ENCODE measurements at places on chromosomes 1 and 21.

GRCh38 chr1:185568155-185569123, 165.8 kb upstream of the HMCN1 start:
- no peak for DNase-seq

DNA sequence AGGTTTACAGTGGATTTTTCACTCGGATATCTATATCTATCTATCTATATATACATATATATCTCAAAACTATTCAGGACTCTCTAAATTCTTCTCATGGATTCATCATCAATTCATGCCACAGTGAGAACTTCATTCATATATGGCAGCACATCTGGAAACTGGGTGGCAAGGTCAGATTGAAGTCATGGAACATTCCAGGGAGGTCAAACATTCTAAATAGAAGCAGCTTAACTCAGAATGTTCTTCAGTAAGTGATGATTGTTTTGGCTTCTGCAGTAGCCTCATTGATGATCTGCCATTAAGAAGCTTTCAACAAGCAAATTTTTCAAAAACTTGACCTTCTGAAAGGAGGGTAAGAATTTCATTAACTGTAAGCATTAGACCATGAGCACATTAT, 46.9 kb upstream of the ADAMTS1 start:
- no peak for DNase-seq

DNA sequence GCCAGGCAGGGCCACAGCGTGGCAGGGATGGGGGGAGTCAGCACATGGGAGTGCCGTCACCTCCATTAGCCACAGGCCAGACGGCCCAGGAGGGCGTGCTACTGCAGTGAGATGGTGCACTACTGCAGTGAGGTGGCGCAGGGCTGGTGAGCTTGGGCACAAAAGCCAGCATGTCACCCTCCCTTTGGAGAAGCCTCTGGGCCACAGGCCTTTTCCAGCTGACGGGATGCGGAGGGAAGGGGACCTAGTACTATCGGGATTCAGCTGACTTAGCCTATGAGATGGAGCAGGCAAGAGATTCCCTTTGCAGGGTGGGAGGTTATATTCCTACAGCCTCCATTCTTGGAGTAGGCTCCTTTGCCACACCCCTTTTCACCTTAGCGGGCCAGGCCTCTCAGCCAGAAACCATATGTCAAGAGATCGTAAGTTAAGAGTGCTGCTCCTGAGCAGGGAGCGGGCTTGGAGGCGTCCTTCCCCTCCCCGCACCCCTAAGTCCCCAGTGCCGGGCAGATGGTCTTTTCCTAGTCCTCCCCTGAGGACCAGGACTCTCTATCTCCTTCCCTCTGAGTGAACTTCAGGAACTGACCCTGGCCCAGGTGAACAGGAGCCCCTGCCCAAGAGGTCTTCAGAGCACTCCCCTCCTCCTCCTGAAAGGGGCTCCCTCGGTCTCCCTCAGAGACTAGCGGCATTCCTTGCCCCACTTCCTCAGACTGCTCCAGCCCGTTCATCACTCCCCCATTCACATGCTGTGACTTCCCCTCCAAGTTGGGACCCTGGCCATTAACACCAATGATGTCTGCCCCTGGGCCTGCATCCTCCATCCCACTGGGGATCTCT, 8.2 kb downstream of the NES start:
- no peak for DNase-seq

DNA sequence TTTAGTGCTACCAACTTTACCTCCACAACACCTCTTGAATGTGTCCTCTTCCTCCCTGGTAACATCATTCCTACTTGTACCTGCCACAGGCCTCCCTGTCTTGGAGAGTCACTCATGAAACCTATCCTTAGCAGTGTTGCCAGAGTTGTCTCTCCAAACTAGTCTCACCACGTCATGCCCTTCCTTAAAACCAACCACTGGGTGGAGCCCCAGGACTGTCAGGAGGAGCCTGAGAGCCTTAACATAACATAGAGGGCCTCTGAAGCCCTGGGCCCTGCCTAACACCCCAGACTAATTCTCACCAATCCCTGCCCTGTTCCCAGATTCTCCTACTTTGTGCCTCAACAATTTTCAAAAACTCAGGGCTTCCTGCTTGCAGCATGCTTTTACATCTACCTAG, 65.3 kb downstream of the ZNF697 start:
- DNase-seq, result no peak

GRCh38 chr1:55213885-55214211, 1.3 kb downstream of the USP24 start:
- DNase-seq, result no peak

DNA sequence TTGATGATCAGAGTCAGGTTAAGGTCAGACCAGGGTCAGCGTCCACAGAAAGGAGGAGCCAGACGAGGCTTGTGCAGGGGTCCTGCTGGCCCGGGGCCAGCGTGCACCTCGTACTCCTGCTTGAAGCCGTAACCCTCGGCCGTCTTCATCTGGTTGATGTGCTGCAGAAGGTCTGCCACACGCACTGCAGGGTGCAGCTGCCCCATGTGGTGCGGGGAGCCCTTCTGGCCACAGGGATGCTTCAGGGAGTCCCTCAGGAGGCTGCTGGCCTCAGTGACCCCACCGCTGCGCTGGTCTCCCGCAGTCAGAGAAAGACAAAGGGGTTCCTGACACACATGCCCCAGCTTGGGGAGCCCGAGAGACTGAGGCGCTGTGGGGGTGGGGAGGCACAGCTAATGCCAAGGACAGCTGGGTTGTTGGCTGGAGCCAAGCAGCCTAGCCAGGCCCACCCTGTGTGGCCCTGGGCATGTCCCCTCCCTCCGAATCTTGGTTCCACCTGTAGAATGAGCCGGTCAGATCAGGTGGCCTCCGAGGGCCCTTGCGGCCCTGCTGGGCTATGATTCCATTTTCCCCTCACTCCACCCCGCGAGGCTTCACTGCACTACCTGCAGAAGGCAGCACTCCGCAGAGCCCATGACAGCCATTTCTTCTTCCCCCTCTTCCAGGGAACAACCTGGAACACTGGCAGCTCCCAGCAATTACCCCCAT, 251.9 kb downstream of the PTPRU start:
- DNase-seq, result no peak

DNA sequence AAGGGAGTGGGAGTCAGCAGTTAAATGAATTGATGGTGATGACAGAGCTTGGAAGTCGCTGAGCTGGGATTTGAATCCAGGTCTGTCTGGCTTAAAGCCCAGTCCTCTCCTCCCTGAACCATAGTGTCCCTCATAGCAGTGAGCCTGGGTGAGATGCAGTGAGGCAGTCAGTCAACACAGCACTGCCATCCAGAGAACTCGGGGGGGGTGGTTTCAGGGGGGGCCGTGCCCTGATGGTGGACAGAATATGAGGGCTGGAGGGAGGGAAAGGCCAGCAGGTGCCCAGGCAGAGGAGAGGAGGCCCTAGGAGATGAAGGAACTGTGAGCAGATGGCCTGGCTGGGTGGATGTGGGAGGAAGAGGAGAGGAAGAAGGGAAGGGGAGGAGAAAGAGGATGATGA, 405.6 kb downstream of the PTPRU start:
- no peak for DNase-seq

DNA sequence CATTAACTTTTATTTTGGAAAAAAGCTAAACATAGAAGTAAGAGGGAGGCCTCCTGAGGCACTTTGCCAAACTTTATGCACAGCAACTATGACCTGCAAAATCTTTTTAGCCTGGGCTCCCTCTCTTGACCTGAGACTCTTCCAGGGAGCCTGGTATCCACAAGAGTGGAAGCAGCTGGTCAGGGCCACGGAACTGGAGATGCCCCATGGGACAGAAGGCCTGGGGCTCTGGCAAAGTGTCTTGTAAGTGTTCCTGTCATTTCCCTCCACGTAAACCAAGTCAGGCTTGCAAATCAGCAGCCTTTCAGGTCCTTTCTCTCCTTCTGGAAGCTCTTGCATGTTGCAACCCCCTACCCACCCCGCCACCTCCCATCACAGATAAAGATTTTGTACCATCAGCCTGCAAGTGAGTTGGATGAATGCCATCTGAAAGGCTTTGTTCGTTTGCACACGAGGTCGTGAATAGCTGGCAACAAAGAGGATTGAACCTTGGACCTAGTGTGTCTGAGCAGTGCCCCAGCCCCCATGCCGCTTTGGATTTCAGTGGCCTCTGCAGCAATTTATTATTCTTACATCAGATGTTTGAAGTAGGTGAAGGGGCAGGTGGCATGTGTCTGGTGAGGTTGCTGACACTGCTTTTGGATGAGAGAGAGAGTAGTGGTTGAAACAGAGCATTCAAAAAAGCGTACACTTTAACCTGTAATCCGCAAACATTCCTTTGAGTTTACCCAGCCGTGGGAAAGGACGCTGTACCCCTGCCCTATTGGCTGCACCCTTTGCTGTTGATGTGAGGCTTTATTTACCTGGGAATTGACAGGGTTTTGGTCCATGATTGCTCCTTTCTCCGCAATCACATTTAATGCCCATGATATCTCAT, 91.6 kb downstream of the GALNT2 start:
- no peak for DNase-seq

GRCh38 chr1:46131712-46132528, 509 bp downstream of the PIK3R3 start:
- no peak for DNase-seq

GRCh38 chr1:5109633-5110032, 455.2 kb downstream of the AJAP1 start:
- DNase-seq, result no peak

GRCh38 chr1:214494706-214495105, 56.7 kb downstream of the PTPN14 start:
- DNase-seq, result no peak

DNA sequence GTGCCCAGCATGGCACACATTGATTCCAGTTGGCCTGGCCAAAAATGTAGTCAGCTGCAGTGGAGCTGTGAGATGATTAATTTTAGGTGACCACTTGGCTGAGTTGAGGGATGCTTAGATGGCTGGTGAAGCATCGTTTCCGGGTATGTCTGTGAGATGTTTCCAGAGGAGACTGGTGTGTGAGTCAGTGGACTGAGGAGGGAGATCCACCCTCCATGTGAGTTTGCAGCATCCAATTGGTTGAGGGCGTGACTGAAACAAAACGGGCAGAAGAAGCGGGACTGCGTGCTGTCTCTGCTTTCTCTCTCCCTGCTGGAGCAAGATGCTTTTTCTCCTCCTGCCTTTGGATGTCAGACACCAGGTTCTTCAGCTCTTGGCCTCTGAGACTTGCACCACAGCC, 68.2 kb upstream of the DSCAM start:
- DNase-seq, result no peak

DNA sequence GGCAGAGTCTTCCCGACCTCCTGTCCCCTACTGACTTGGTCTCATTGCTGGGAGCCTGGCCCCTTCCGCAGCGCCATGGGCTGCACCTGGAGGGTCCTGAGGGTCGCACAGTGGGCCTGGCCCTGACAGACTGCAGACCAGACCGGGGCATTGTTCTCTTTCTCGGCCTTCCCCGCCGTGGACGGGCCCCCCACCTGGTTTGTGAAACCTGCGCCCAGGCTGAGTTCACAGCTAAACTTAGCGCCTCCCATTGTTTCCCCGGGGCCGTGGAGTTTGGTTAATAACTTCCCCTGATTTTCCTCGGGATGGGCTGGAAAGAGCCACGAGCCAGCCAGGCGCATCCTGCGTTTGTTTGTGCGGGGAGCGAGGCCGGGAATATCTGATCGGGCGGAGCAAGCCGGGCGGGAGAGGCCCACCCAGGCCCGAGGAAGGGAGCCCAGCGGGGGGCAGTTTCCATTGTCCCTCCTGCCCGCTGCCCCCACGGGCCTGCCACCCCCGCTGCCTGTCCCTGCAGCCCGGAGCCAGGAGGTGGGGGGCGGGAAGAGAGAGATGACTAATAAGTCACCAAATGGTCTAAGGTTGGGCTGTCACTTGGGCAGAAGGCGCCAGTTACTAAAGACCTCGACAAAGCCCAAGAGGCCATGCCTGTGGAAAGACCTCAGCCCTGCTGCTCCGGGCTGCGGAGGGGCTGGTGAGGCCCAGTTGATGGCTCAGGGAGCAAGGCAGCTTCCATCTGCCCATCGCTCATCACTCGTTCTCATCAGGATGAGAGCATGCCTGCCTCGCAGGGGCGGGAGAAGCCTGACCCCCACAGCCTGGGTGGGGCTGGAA, 39.0 kb upstream of the ARHGEF16 start:
- no peak for DNase-seq

GRCh38 chr1:180233191-180234011, 3.3 kb downstream of the LHX4 start:
- DNase-seq, result no peak

DNA sequence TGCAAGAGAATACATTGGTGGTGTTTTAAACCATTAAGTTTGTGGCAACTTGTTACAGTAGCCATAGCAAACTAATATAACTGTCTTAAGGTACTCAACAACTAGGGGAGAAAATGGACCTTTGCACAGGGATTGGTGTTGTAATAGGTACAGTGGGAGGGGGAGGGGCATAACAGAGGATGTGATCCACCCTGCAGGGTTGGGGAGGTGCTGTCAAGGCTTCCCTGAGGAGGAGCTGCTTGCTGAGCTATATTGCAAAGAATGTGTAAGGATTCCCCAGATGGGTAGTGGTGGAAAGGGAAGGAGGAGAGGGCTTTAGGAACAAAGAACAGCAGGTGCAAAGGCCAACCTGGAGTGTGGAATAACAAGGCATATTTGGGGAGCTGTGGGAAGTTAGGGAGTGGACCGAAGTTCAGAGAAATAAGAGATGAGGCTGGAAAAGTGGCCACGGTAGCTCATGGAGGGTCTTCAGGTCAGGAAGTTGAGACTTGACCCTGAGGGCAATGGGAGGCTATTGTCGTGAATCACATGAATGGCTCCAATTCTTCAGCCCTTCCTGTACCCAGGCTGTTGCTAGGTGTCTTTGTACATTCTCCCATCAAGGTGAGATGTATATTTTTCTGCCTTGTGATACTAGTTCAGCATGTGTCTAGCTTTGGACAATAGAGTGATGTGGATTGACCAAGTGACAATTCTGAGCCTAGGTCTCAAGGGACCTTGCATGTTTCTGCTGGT, 168.6 kb upstream of the CSF3R start:
- DNase-seq, result no peak

DNA sequence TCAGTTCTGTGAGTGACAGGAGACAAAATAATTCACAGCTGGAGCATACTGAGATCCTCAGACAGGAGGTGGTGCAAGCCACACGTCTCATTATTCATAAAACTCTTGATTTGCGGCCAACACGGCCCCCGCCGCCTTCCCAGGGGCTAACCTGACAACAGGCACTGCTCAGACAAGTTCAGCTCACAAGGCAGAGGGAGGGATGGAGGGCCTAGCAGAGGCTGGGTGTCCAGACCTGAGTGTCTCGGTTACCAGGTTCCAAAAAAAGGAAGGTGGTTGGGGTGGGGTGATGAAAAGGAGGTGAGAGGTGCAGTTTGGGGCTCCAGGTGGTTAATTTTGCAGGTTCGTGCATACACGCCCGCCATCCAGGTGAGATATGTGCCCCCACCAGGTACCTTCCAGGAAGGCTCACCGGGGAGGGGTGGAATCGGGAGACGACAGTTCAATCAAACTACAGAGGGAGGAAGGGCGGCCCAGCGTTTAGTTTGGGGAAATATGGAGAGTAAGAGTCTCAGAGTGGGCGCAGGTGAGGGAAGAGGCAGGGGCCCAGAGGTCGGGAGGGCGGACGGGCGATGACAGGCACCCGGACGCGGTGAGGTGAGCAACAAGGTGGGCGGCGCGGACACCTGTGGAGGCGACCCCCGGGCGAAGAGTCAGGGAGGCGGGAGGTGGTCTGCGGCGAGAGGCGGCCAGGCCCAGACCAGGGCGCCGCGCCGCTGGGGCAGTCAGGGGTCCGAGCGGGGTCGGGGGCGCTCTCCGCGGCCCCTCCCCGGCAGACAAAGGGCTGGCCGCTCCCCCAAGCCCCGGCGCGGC, 629 bp downstream of the CTNNBIP1 start:
- no peak for DNase-seq
